ENCODE measurements at places on chromosomes 2 and 18.

DNA sequence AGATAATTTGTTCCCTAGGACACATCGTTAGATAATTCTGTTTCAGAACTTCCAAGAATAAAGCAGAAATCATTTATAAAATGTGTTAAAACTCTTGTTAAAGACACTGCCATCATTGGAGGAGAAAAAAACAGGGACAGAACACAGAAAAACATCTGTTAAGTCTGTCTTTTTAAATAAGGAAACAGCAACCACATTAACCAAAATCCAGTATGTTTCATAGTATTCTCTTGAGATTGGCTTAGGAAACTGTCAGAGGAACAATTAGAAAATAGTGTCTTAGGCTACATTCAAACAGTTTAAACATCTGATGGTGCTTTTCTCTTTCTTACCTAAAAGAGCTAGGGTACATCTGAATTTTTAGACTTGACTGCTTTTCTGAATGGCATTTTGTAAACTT is 81.6 kb downstream of the PMS1 start:
- no peak for DNase-seq

DNA sequence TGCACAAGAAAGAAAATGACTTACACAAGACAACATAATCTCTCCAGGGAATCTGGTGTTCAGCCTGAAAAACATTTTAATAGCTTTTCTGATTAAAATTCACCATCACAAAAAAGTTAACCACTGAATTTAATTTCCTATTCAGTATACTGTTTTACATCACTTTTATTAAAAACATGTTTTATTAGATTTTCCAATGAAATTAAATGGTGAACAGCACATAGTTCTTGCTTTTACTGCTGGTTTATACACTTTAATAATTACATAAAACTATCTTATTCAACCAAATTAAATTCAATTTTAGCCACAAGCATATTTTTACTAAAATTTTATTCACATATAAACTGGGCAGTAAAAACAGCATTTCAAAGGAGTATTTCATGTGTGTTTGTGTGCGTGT is 138.3 kb downstream of the NOL4 start:
- DNase-seq: no peak

GRCh38 chr18:31072175-31072574 is 29.6 kb upstream of the DSC3 start:
- DNase-seq: no peak

DNA sequence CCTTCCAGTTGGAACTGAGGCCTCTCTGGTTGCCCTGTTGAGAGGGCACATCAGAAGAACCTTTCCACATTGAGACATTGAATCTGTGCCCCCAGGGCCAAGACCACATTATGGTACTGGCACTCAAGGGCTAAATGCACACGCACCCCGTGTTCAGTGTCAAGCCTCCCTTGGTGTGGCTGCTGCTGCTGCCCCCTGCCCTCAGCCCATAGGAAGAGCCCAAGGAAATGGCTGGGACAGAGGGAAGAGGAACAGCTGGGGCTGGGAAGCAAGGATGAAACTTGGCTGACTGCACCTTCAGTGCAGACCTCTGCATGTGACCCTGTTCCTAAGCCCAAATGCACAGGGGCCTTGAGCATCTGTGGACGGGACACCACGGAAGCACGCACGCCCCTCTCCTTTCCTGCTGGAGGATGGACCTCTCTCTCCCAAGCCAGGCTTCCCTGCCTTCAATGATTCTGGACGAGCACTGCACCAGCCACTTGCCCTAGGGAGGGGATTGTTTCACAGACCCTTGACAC is 40.2 kb downstream of the NIFK start:
- no peak for DNase-seq

DNA sequence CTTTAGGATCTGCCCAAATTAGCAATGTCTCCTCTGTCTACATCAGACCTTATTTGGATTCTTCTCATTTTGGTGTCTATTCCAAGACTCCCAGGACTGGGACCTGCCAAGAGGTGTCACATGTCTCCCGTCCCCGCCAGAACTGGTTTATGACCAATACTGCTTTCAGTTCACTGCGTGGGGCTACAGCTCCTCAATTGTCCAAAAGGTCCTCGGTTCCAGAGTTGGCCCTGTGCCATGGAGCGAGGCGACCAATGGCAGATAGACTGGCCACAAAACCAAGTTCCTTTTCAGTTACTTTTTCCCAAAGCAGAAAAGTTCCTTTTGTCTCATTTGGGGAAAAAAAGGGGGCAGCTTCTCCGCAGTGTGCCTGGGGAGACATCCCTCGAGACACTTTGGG is 144.1 kb upstream of the ZNF236 start:
- no peak for DNase-seq

DNA sequence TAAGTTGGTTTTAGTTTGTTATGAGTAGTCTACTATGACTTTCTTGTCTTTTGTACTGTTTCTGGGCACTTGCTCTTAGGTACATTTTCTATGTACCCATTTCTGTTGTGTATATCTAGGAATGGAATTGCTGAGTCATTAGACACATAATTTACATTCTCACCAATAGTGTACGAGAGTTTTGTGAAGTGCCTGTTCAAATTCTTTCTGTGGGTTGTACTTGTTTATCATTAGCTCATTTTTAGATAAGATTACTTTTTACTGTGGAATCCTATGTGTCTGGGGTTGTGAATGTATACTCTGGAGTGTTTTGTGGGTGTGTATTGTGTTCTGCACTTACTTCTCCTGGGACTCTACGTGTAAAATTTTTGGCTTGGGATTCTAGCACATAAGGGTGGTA is 36.6 kb upstream of the CD28 start:
- DNase-seq: no peak

DNA sequence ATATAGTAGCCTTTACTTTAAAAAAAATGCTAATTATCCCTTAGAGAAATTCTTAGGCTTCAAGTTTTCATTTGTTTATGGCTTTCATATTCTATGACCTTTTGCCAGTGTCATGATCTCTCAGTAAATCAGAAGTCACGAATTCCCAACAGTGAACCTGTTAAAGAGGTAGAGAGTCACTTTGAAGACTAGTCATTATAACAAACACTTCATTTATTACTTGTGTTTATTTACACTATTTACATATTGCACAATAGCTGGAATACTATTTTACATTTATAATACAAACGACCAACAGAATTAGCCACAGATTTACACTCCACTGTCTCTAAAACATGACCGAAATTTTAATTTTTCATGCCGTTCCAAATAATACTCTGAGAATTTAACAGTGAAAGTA is 8.5 kb downstream of the ALKAL2 start:
- no peak for DNase-seq

DNA sequence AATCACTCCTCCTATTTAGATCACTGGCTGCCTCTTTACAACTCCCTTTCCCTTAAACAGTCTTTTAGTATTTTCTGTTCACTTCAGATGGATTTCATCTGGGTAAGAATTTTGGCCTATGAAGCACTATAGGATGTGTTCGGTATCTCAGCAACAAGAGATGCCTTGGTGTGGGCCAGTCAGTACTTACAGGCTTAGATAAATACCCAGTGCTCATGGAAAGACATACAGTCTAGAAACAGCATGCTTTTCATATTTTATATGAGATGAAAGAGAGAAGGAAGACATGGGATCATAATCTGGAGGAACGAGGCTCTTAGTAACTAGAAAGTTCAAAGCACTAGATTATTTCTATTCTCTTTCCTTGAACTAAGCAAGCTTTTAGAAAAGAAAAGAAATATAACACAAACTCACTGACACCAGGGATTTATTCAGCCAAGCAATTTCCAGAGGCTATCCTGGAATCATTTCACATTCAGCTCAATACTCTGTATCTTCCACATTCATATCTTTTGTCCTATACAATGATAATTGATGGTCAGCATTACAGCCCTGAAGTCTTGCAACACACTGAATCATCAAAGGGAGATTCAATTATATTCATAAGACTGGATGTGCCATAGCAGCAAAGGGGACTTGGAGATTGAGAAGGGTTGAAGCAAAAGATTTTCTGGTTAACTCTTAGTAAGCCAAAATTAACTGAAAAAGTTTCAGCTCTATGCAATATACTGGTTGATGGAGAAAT is 408.8 kb upstream of the LYPD1 start:
- DNase-seq: no peak

DNA sequence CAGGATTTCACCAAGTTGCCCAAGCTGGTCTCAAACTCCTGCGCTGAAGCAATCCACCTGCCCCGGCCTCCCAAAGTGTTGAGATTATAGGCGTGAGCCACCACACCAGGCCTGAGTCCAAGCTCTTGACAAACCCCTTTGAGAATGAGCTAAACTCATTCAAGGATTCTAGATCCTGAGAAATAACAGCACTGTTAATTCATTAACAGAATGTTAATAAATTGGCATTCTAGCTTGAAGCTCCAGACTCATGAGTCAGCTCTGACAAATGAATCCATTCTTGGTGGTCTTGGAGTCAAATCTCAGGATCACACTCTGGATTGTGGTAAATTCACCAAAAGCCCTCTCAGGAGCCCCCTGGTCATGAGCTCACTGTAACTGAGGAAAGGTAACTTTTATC is 1.8 kb downstream of the NARS1 start:
- DNase-seq: no peak
